ENCODE measurements at places on chromosomes 3 and 15.

DNA sequence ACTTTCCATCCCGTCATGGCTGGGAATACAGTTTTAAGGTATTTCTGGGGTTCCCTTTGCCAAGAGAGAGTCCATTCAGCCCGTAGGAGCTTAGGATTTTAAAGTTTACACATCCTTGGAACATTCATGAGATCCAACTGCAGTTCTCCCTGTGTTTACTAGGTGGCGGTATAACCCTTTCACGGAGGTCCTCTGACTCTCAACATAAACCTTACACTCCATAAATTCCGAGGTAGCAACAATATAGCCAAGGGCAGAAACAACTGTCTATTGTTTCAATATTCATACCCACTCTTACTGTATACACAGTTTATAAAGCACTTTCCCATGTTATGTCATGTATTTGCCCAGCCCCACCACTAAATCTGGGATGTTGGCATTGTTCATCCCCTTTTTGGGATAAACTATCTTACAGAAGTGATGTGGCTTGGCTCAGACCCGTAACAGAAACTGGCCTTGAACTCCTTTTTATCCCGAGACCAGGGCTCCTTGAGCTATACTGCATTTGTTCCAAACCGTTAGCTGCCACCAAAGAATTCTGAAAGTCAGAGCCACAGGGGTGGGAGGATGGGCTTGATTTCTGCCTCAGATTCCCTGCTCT lies 69.2 kb upstream of the COL6A5 start:
- no peak for DNase-seq

GRCh38 chr3:189871418-189871817 lies 240.2 kb downstream of the TP63 start:
- DNase-seq: no peak

DNA sequence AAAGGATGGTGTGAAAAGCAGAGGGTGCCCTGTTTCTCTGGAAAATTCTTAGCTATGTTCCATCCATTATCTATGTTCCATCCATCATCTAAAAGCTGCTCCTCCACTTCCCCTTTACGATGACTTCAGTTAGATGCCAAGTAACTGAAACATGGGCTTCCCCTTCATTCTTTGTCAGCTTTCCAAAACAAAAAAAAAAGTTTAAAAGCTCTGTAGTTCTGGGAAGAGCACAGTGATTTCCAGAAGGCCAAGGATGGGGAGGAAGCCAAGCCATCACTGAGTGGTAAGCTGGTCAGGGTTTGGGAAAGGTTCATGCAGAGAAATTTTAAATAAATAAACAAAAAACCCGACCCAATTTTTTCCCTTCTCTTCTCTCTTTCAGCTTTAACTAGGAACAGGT lies 111.5 kb downstream of the CFAP44 start:
- no peak for DNase-seq

GRCh38 chr3:189502676-189503257 lies 128.4 kb upstream of the TP63 start:
- DNase-seq: no peak

DNA sequence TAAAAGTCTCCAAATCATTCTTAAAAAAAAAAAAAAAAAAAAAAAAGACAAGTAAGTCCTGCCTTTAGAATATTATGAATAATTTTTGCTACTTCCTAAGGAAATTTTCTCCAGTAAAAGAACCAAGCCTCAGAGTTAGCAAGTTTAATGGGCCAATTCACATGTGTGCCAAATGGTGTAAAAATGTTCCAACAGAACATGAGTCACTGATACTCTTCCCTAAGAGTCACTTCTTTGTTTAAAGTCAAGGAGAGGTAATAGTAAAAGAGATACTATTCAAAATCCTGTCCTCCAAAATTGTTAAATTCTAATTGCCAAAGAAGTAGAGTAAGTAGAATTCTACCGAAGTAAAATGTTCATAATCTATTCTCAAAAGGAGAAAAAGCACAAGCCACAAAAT lies 17.7 kb upstream of the CPA3 start:
- no peak for DNase-seq

DNA sequence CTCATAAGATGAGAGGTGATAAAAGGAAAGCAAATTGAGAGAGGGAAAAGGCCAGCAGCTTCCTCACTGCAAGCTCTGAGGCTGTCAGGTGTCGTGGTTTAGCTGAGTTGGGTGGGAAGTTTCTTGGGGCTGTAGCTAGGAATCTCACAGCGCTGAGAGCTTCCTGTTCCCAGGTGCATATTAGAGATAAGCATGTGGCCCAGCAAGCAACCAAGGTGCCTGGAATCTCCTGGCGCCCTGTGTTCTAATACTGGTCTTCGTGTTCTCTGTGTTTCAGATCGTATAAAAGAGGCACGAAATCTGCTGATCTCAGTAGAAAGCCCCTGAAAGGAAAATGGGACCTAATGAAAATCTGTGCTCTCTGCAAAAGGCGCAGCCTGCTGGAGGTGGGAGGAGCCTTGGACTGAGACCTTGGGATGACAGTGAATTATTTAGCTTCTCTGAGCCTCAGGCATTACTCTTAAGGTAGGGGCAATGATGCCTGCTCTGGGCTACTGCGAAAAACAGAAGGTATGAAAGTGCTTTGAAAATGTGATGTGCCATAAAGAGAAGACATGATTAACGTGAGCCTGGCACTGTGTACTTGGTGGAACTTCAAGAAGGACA lies 499.9 kb downstream of the TBL1XR1 start:
- no peak for DNase-seq

GRCh38 chr3:143216709-143217182 lies 97.2 kb downstream of the CHST2 start:
- no peak for DNase-seq

- no peak for DNase-seq
Observed at GRCh38 chr3:123147754-123148535, 53.8 kb upstream of the SEC22A start.

DNA sequence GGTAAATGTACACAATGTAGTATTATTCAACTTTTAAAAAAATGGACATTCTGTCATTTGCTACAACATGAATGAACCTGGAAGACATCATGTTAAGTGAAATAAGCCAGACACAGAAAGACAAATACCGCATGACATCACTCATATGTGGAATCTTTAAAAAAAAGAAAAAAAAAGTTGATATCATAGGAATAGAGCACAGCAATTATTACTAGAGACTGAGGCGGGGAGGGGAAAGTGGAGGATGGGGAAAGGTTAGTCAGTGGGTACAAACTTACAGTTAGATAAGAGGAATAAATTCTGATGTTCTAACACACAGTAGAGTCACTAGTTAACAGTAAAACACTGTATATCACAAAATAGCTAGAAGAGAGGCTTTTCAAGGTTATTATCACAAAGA lies 22.2 kb downstream of the RYK start:
- no peak for DNase-seq

DNA sequence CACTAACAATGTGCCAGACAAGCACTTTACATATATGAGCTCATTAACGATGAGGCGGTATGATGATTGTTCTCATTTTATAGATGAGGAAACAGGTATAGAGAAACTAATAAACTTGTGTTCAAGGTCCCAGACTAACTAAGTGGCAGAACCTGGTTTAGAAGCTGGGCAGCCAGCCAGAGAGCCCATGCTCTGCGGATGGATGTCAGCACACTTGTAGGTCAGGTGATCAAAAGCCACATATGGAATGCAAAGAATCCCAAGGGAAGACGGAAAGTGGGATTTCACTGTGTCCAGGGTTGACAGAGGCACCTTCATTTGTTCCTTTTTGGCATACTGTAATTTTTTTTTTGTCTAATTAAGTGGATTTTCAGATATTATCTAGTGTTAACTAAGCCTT lies 103.7 kb downstream of the EFL1 start:
- no peak for DNase-seq

GRCh38 chr3:171526869-171527268 lies 66.7 kb upstream of the TNIK start:
- no peak for DNase-seq

DNA sequence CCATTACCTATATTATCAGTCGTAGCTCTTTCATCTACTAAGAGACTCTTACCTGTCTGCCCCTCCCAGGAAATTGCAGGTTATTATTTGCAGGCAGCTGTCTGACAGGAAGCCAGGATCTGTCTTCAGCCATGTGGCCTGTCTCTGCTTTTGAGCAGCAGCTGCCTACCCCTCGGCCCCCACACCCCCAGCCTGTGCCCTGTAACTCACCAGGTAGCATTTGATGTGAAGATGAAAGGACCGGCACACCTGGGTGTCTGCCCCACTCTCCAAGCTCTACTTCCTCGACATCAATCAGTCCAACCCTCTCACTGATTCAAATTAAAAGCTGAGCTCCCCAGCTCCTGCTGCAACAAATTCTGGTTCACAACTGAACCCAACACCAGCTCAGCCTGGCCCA lies 197.2 kb upstream of the CTNNB1 start:
- no peak for DNase-seq

GRCh38 chr3:28915741-28916500 lies 364.9 kb upstream of the RBMS3 start:
- no peak for DNase-seq

- no peak for DNase-seq
Observed at GRCh38 chr3:63895422-63896189, 16.6 kb downstream of the SCAANT1 start.

DNA sequence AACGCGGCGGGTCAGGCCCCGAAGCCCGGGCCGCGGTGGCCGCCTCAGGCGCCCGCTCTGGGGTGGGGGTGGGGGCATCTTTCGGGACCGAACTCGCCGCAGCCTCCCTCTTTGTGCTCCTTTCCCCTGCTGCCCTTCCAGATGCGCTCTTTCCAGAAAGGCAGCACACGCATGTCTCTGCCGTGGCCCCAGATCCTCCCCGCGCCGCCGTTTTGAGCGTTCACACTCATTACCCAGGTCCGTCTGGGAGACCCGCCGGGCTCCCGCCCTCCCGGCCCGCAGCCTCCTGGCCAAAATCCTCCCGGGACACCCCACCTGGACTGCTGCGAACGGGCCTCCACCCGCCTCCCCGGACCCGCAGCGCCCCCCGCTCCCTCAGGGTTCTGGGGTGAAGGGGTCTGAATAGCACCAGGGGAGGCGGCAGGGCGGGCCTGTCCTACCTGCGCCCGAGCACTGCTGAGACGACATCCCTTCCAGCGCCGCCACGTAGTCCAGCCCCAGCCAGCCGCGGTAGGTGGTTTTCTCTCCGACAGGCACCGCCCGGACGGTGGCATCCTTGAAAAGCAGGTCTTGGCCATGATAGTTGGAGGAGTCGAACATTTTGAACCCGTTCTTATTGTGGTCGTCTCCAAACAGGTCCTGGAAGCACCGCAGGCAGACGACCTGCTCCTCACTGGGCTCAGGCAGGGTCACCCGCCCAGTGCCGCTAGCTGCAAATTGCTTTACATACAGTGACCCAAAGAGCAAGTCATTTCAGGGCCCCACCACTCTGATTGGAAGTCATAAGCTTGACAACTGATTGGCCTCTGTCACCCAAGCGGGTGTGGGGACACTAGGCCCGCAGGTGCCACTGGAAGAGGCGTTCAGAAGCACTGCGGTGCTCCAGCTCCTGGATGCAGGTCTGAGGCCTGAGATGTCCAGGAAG lies 25.9 kb downstream of the MELTF start:
- no peak for DNase-seq

- no peak for DNase-seq
Observed at GRCh38 chr3:183148056-183148455, 14.5 kb downstream of the LAMP3 start.

GRCh38 chr3:52429031-52429430 lies 15.9 kb downstream of the SEMA3G start:
- DNase-seq: no peak

DNA sequence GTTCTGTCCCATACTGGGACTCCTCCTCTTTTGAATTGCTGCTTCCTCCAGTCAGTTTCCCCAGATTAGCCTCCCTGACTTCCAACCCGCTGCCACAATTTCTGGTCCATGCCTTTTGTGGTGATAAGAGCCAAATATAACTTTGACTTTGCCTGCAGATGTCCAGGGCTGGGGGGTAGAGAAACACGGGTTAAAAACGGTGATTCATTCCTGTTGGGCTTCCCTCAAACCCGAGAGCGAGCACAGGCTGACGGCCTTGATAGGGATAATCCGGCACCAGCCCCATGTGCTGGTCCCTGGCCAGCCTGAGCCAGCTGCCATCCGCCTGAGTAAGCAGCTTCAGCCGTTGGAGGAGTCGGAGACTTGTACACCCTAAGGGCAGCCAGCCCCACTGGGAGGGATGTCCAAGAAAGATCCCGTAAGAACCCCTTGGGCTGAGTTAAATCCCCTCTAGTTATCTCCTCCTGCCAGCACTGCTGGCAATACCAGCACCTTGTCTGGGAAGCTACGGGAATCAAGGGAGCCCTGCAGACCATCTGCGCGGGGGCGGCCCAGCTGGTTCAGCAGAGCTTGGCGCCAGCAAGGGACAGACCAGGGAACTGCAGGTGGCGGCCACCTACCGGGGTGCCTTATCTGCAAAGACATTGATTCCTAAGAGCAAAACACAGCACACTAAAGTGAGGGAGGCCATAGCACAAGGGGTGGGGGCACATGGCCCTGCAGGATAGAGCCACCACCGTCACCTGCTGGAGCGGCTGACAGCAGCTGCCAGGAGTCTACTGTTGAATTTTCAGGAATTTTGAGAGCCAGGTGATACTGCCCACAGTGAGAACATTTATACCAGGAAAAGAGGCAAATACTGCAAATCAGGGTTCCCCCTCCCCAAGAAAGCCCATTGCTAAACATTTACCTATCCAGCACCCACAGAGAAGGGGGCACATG lies 18.1 kb downstream of the CSPG4 start:
- no peak for DNase-seq

DNA sequence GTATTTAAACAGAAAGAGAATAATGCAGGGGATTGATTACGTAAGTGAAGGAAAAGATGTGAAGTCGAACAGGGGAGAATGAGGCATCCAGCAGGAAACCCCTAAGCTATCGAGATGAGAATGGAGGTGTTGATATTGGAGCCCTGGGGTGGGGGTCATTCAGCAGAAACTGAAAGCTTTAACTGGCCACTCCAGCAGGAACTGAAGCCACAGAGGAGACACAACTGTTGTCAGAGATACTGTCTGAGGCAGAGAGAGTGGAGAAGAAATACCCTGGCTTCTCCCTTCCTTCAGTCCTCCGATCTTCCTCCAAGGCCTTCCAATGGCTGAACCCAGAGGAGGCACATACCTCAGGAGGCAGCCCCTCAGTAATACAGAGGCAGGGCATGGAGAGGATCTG lies 152.4 kb downstream of the THRB start:
- DNase-seq: no peak

DNA sequence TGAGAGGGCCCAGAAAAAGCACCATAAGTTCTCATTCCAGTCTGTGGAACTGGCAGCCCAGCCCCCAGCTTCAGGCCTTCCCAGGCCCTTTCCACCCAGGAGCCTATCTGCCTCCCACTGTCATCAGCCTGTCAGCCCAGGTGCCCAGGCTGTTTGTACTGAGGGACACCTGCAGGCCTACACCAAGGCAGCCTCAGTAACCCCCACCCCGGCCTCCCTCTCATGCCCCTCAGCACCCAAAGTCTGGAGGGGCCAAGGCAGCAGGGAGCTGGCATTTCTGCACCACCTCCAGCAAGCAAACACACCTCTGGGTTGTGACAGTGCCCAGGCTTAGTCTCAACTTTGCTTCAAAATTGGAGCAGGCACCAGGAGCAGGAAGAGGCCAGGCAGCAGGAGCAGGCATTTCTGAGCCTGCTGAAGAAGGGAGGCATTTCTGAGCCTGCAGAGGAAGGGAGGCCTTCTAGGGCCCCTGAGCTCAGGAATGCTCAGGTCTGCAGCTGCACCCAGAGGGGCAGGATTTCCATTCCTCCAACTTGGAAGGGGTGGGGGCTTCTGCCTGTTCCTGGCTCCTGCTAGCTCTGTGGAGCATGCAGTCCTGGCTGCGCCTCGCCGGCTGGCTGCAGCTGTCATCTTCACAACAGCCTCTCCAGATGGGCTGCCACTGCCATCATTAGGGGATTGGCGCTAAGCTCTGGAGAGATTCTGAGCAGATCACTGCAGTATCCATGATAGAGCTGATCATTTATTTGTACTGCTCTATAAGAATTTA lies 396.1 kb downstream of the UNC13C start:
- DNase-seq: no peak
